ENCODE measurements at places on chromosomes 4 and X.

DNA sequence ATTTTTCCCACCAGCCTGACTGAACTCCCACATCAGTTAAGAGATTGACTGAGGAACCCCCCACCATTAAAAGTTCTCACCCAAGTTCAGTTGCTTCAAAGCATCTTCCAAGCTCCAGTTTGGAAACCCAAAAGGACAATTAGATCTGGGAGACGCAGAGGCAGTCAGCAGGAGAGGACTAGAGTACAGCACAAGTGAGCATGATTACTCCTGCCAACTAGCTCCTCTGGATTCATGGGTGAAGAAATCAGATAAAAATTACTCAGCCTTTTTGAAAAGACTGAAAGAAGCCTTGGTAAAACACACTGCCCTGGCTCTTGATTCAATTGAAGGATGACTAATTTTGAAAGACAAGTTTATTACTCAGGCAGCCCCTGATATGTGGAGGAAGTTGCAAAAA, 297.5 kb downstream of the ADAM29 start:
- no peak for DNase-seq

DNA sequence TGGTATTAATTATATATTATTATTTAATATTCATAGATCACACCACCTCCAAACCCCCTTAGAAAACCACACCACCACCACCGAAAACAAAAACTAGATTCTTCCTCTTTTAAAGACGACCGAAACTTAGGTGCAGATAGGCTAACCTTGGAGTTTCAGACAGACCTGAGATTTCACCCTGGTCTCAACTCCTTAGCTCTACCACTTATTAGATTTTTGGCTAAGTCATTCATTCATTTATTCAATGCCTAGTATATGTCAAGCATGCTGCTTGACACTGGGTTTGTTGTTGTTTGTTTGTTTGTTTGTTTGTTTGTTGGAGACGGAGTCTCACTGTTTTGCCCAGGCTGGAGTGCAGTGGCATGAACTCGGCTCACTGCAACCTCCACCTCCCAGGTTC, 9.5 kb upstream of the BMP2K start:
- no peak for DNase-seq

GRCh38 chr4:24924309-24924781, 11.5 kb upstream of the CCDC149 start:
- peak; percentile 91 for DNase-seq

GRCh38 chr4:159296061-159296460, 193.2 kb downstream of the RAPGEF2 start:
- peak; percentile 33 for DNase-seq
